Activated naive CD4-positive, alpha-beta T cell treated with anti-CD3 and anti-CD28 coated beads, Interleukin-2, amount 10 ng/mL, durations not matched to agents 7 days and 5 days (primary cell): ENCODE measurements at places on chromosomes 5 and 9.

- H3K4me3 ChIP-seq: no peak overlapping the region
- no peak overlapping the region for H3K27ac ChIP-seq
- no peaks in the 10 kb centered on the region for H3K4me1 ChIP-seq
- DNase-seq: no peak
- peaks cover 5% of the 10 kb centered on the region for H3K27me3 ChIP-seq
- H3K36me3 ChIP-seq: no peaks in the 10 kb centered on the region
Observed at GRCh38 chr9:76730801-76731200, 33.4 kb upstream of the PCA3 start.

- H3K4me3 ChIP-seq: no peak overlapping the region
- H3K27me3 ChIP-seq: no peaks in the 10 kb centered on the region
- H3K27ac ChIP-seq: peak overlapping the region; percentile 81
- H3K36me3 ChIP-seq: peaks cover 43% of the 10 kb centered on the region
- DNase-seq: no peak
Observed at GRCh38 chr9:89439571-89439970, 58.3 kb downstream of the SEMA4D start.

DNA sequence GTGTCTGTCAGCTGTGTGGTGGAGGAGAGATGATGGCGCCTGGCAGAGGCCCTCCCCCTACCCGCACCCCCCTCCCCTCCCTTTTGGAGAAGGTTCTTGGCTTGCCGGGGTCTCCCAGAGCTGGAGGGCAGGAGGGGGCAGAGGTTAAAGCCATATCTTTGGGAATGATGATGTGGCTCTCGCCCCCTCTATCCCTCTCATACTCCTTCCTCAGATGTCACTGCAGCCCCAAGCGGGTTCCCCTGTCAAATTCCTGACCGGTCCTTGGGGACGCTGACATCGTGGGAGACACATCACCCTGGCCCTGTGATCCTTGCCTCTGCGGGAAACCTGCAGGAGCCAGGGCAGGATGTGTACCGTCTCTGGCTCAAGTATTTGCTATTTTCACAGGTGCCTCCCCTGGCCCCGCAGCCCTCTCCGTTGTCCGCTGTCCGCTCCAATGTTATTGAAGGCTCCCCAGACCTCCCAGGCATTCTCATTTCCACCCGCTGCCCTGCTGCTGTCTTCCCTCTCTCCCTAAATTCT lies 109.5 kb downstream of the FOXD1 start:
- peaks cover 43% of the 10 kb centered on the region for H3K27me3 ChIP-seq
- H3K27ac ChIP-seq: no peak overlapping the region
- H3K4me3 ChIP-seq: no peak overlapping the region
- H3K36me3 ChIP-seq: no peaks in the 10 kb centered on the region

DNA sequence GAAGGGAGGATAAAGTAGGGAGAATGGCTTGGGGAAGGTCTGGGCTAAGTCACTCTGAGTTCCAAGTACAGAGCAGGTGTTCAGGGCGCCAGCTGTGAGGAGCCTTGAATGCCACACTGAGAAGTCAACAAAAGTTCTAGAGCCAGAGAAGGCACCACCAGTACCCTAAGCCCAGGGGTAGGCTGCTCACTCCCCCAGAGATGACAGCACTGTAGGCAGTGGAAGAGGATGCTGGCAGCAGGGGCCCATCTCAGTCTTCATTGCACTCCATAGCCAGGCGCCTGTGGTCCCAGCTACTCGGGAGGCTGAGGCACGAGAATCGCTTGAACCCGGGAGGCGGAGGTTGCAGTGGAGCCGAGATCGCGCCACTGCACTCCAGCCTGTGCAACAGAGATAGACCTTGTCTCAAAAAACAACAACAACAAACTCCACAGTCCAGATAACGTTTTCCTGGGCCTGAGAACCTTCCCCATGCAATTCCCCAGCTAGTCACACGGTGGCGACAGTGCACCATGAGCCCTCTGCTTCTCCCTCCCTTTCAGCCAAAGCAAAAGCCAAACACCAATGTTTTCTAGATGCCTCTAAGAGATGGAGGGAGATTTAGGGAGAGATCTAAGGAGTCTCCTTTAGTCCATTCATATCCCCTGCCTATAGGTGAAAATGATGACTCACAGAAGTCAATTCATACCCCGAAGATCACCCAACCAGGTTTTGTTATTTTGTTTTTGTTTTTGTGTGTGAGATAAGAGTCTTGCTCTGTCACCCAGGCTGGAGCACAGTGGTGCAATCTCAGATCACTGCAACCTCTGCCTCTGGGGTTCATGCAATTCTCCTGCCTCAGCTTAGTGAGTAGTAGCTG lies 19.8 kb upstream of the NSD1 start:
- no peak overlapping the region for H3K27ac ChIP-seq
- no peak overlapping the region for H3K4me3 ChIP-seq
- H3K27me3 ChIP-seq: peaks cover 10% of the 10 kb centered on the region
